GM03348 (cell line): ENCODE measurements at places on chromosomes 6 and 20.

DNA sequence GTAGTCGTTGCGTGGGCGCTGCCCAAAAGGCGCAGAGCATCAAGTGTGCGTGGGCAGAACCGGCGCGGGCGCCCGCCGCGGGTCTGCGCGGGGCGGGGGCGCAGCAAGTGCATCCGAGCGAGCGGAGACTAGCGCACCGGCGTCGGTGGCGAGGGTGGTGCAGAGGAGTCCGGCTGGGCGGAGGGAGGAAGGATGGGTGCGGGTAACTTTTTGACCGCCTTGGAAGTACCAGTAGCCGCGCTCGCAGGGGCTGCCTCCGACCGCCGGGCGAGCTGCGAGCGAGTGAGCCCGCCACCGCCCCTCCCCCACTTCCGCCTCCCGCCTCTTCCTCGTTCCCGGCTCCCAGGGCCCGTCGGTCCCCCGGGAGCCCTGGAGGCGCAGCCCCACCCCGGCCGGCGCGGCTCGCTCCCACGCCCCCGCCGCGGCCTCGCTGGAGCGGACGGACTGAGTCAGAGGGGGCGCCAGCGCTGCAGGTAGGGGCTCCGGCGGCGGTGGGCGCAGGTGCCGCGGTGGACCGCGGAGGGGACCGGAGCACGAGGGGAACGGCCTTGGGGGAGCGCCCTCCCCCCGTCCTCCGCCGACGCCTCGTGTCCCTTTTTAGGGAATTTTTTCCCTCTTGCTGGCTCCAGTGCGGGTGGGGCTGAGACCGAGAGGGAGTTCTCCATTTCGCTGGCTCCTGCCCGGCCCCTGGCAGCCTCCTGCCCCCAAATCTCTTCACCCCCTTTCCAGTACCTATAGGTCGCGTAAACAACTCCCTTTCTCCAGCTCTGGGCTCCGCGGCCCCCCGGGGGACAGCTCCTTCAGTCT is 1.6 kb upstream of the DBNDD2 start:
- DNase-seq = peak; percentile 91

DNA sequence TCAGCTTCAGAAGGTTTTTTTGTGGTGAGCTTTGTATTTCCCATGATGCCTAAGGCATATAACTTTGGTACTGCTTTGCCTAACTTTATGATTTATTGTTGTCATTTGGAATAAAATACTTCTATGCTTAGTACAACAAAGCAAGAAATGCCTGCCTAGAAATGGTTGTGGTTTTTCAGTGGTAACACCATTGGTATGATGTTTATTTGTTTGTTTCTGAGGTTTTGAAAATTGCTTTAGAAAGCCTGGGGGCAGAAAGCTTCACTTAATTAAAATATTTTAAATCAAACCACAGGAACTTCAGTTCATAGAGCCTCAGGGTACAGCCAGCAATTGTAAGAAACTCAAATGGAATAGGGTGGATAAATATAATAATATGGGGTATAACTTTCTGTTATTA is 351.2 kb upstream of the MAP3K7 start:
- DNase-seq = no peak

DNA sequence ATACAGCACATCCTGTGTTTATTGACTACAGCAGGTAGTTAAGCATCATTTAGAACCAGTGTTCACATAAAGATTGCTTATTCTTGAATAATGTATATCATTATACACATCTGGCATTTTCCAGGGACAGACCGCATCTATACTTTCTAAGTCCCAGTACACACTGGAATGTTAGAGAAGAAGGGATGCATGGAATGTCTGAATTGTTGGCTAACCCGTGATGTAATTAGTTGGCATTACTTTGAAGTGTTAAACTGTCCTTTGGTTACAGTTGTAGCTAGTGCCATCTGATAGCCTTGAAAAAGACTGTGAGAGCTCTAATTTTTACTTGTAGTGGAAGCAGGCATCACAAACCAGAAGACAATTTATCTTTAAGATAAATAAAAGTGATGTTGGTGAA is 29.8 kb upstream of the MCHR2 start:
- no peak for DNase-seq

GRCh38 chr6:6033858-6034257 is 27.1 kb upstream of the NRN1 start:
- no peak for DNase-seq

- DNase-seq = no peak
These were observed 128.6 kb upstream of the MMS22L start for GRCh38 chr6:97411610-97412009.
